ENCODE measurements at places on chromosomes 6 and 20.

- DNase-seq = no peak
These were observed 208.5 kb upstream of the CITED2 start for GRCh38 chr6:139582956-139583355.

GRCh38 chr6:99618649-99619408 lies 12.2 kb downstream of the PRDM13 start:
- no peak for DNase-seq

DNA sequence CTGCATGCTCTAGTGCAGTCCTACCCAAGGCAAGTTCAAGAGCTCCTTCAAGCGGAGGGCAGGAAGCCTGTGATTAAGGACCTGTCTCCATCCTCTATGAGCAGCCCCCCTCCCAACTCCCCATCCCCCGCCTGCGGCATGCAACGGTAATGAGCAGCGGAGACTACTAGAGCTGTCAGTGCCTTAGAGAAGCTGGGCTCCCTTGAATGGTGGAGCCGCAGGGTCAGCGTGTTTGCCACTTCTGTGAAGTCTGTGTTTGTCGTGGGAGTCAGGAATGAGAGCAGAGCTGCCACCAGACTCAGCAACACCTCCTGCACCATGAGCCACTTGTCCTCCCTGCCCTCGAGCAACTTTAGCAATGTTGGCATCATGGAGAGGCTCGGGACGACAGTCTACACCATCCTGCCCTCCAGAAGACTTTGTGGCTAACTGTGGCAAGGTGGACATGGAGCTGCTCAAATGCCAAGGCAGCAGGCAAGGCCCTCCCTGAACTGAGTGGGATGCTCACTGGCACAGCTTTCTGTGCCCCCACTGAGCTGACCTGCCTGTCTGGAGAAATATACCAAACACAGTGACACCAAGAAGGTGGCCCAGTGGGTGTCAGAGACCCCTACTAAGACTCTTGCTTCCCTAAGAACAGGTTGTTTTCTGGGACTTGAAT lies 23.8 kb upstream of the SYNDIG1 start:
- DNase-seq = no peak

DNA sequence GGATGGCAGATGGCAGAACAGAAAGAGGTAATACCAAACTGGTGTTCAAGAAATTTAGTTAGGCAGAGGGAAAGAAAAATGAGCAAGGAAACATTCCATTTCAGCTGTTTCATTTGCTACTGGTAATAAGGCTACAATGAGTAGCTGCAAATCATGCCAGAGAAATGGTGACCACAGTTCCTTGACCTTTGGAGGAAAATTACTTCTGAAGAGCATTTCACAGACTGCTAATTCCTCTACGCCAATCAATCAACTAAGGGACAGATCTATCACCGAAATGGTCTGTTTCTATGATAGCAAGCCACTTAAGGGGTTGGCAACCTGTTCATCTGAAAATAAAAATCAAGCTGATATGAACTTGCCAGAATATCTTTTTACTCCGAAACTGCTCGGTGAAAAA lies 119.5 kb downstream of the PTPRK start:
- no peak for DNase-seq

DNA sequence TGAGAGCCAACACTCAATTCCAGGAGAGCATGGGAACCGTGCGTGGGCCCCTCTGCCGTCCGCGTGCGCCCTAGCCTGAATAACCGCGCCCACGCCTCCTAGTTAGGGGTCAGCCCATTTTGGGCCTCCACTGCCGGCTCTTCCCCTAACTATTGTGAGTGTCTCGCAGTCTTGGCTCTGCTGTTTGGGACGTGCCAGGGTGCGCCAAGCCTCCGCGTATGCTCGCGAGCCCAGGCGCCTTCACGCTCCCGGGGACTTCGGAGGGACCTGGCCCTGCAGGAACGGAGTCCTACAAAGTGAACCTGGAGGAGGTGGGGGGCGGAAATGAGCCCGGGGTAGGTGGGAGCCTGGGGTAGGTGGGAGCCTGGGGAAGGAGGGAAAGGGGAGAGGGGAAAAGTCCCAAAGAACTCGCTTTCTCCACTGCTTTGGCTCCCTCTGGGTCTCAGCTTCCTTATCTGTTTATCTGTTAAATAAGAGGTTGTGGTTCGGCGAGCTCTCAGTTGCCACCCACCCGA lies 873 bp upstream of the GCM2 start:
- DNase-seq = no peak

GRCh38 chr6:102038964-102039363 lies 645.5 kb downstream of the GRIK2 start:
- no peak for DNase-seq

Data from NCI-H526 (cell line).